Fibroblast of skin of right quadriceps (primary cell): ENCODE measurements at places on chromosomes 11 and 22.
A peak's percentile ranks its signal among the peaks of the same experiment; 100 is the strongest.

DNA sequence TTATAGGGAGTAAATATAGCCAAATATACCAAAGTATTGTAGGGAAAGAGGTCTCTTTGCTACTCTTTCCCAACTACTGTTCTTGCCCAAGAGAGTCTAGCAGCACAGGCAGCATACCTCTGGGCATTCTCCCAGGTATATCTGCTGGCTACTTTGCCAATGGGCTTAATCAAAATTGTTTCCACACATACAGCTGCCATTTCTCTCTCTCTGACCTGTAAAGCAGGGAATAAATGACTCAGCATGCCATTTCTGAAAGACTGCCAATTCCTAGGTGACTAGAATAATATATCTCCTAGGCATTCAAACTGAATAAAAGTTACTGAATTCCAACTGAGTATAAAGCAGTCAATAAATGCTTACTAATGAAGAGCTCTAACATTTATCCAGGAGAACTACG is 44.6 kb downstream of the RDX start:
- peak; percentile 62 for DNase-seq

- DNase-seq = no peak
Observed at GRCh38 chr11:8239536-8240228, 24.0 kb downstream of the LMO1 start.

DNA sequence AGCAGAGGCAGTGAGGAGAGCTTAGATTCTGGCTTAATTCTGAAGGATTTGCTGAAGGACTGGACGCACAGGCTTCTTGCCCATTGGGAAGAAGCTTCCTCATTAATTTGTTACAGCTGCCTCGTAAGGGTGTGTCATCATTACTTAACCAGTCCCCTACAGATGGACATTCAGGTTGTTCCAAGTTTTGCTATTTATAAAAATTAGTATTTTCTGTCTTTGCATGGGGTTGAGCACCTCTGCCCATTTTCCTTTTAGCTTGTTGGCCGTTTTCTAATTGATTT is 38.1 kb downstream of the CAPN1 start:
- peak; percentile 22 for DNase-seq

DNA sequence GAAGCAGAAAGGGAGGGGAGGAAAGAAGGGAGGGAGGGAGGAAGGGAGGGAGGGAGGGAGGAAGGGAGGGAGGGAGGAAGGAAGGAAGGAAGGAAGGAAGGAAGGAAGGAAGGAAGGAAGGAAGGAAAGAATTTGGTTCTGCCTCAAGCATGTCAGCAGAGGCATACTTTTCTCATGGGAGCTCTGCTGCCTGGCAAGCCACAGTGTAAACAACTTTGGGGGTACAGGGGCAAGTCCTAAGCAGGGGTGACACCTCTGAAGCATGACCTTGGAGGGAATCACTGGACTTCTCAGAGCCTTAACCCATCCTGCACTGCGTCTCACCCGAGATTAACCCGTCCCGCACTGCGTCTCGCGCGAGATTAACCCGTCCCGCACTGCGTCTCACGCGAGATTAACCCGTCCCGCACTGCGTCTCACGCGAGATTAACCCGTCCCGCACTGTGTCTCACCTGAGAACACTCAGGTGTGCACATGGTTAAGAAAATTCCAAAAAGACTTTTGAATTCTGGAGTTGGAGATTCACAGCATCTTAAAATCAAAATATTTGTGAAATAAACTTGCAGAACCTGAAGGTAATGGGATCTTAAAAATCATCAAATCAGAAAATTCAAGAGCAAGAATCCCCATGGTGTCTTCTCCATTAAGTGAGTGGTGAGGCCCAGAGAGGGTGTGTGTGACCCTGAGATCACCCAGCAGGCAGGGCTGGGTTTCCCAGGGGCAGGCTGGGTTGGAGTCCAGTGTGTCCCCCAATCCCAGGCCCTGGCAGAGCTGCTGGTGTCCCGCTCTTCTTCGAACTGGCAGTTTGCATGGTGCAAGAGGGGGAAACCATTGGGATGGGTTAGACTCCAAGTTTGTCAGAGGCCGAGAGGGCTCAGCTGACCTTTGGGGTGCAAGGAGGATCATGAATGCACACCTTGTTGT is 190.4 kb downstream of the MN1 start:
- no peak for DNase-seq

- no peak for DNase-seq
Observed at GRCh38 chr11:16987205-16987568, 27.0 kb downstream of the PLEKHA7 start.

- no peak for DNase-seq
Observed at GRCh38 chr11:43685440-43685839, 4.9 kb downstream of the HSD17B12 start.

GRCh38 chr11:119316016-119316728 is 758 bp downstream of the MCAM start:
- no peak for DNase-seq

- peak; percentile 3 for DNase-seq
Observed at GRCh38 chr11:121141066-121141465, 40.0 kb downstream of the TECTA start.

- peak; percentile 86 for DNase-seq
Observed at GRCh38 chr11:123103326-123103980, 41.5 kb upstream of the HSPA8 start.

DNA sequence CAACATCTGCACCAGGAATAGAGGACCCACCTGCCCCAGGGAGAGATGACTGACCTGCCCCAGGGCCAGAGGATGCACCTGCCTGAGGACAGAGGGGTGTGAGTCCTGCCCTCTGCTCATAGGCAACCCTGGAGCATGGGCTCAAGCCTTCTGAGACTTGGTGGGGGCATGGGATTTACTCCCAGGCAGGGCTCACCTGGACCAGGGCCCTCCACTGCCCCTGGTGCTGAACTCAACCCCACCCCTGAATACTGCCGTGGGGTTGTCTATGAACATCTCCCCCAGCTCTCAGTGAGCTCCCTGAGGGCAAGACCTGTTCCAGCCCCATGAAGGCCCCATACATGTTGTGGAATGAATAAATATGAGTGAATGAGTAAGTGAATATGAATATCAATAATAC is 33.8 kb upstream of the MUC5AC start:
- no peak for DNase-seq

GRCh38 chr11:120210626-120211521 is at the start of gene OAF:
Gene OAF (plus strand): TSS chr11:120211032. CDS start chr11:120211280, 248 bp downstream.
- DNase-seq = peak; percentile 89
